ENCODE measurements at places on chromosomes 2 and 18. TPM values are rescaled to one million over a fixed set of nuclear protein-coding genes. Genes with fewer than 3 reads are reported as not detected.

- peak overlapping the region; percentile 95 for H3K4me3 ChIP-seq
- H3K27me3 ChIP-seq, result no peaks in the 10 kb centered on the region
- H3K4me1 ChIP-seq, result peaks cover 22% of the 10 kb centered on the region
- no peak for DNase-seq
Measured at GRCh38 chr2:96144481-96145035, 682 bp downstream of the DUSP2 start.

TPO gene
- 15.1 TPM for total RNA-seq

SERPINB11 gene
- not detected for total RNA-seq

DNA sequence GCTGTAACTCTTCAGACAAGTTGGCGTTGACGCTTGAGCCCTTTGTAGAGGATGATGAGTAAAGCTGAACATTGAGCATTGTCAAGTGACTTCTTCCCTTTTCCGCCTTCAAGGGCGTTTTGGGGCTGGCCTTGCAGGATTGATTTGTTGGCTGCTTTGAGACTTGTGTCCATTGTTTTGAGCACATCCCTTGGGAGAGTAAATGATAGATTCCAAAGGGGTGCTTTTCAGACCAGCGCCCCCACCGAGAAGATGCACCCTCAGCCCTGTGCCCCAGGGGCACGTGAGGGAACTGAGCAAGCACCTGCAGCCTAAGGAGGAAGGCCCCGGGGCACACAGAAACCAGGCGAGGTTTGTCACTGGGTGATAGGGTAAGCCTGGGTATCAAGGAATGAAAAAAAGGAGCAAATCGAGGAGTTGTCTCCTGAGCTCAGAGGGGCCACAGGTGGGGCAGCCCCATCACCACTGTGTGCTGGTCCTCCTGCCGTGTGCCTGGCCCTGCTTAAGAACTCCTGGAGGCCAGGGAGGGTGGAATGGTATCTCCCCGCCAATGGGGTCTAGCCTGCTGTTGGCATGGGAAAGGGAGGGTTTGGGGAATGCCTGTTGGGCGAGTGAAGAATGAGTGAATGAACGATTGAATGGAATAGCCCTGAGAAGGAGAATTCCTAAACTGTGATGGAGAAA is 64.0 kb downstream of the RAB31 start:
- H3K4me1 ChIP-seq, result no peaks in the 10 kb centered on the region
- H3K4me3 ChIP-seq, result no peak overlapping the region
- H3K36me3 ChIP-seq, result no peaks in the 10 kb centered on the region
- no peak overlapping the region for H3K27ac ChIP-seq
- H3K27me3 ChIP-seq, result no peaks in the 10 kb centered on the region

DNA sequence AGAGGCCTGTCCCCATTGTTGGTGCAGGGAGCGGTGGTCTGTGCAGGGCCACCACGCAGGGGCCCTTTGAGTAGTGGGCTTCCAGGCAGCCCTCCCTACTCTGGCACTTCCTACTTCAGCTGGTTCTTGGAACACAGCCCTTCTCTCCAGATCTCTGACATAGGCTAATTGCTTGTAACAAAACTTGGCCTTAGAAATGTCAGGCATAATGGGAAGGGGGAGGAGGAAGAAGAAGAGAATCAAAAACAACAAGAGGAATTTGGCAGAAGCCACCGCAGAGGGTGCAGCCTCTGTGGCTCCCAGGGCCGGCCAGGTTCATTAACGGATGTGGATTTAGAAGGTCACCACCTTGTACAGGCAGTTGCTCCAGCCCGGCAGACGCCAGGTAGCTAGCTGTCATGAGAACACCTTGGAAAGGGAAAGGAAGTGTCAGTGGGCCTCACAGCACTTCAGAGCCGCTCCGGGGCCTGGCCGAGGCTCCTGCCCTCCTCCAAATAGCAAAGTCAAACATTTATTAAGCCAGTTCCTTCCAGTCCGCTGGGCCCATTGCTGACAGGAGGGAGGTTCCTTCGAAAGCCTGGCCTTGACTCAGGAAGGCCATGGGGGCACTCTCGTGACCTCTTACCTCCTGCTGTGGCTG is 7.4 kb downstream of the BOD1L2 start:
- DNase-seq, result no peak
- no peaks in the 10 kb centered on the region for H3K36me3 ChIP-seq
- H3K4me1 ChIP-seq, result no peaks in the 10 kb centered on the region
- no peaks in the 10 kb centered on the region for H3K27me3 ChIP-seq

GRCh38 chr2:219107758-219108157 is 47.0 kb upstream of the IHH start:
- no peak for DNase-seq
- no peak overlapping the region for H3K4me3 ChIP-seq
- no peak overlapping the region for H3K27ac ChIP-seq
- H3K36me3 ChIP-seq, result no peaks in the 10 kb centered on the region
- no peaks in the 10 kb centered on the region for H3K4me1 ChIP-seq
- H3K27me3 ChIP-seq, result no peaks in the 10 kb centered on the region

GRCh38 chr2:85605406-85606115 is 3.1 kb upstream of the TMEM150A start:
- H3K4me1 ChIP-seq, result peaks cover 9% of the 10 kb centered on the region
- DNase-seq, result no peak
- no peaks in the 10 kb centered on the region for H3K27me3 ChIP-seq
- H3K4me3 ChIP-seq, result no peak overlapping the region

FAM124B gene
- total RNA-seq, result 3.5 TPM

- H3K27me3 ChIP-seq, result no peaks in the 10 kb centered on the region
- no peaks in the 10 kb centered on the region for H3K36me3 ChIP-seq
- H3K27ac ChIP-seq, result no peak overlapping the region
- H3K4me1 ChIP-seq, result no peaks in the 10 kb centered on the region
- DNase-seq, result no peak
Measured at GRCh38 chr18:78716022-78716421, 263.6 kb upstream of the SALL3 start.

DNA sequence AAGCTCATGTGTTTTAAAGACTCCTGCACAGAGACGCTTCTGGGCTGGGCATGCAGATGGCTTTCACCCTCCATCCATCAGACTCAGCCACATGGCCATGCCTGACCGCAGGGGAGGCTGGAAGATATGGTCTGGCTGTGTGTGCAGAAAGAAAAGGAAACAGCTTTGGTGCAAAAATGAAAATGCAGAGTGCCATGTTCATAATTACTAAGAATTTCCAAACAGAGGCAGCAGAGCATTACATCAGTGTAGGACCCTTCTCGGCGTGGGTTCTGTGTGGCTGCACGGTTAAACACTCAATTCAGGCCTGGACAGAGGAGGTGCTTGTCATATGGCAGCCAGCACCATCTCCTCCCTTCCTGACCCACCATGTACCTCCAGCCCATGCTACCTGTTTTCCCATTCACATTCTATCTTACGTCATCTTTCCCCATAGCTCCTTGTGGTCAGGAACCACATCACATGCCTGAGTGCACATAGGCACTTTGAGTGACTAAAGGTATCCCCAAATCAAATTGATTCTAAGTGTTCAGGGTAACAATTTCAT is 200.3 kb upstream of the ID2 start:
- H3K4me3 ChIP-seq, result no peak overlapping the region
- no peaks in the 10 kb centered on the region for H3K36me3 ChIP-seq
- H3K27ac ChIP-seq, result no peak overlapping the region
- no peaks in the 10 kb centered on the region for H3K27me3 ChIP-seq

- peak overlapping the region; percentile 41 for H3K27ac ChIP-seq
- H3K4me1 ChIP-seq, result peaks cover 8% of the 10 kb centered on the region
- no peak for DNase-seq
Measured at GRCh38 chr2:202278036-202278760, 12.6 kb downstream of the NOP58 start.

DNA sequence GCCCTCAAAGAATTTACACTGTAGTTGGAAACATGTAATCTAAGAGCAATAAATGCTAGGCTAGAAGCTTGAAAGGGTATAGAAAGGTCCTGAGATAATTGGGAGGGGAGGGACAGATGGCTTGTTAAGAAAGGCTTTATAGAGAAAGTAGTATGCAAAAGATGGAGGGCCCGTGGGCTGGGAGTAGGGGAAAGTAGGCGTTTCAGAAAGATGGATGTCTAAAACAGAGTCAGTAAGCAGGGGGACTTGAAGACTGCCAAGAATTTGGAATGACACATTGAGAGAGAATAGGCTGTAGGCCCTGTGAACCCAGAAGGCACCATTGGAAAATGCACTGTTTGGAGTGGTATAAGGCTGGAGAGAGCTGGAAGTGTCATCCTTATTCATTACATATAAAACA is 822 bp downstream of the PSMG2 start:
- H3K4me1 ChIP-seq, result peaks cover 10% of the 10 kb centered on the region
- H3K27me3 ChIP-seq, result no peaks in the 10 kb centered on the region
- no peaks in the 10 kb centered on the region for H3K36me3 ChIP-seq
- peak overlapping the region; percentile 98 for H3K27ac ChIP-seq

GRCh38 chr2:181334158-181334826 is 122.9 kb upstream of the ITGA4 start:
- no peaks in the 10 kb centered on the region for H3K36me3 ChIP-seq
- no peaks in the 10 kb centered on the region for H3K4me1 ChIP-seq
- no peak overlapping the region for H3K27ac ChIP-seq
- H3K27me3 ChIP-seq, result no peaks in the 10 kb centered on the region
- no peak overlapping the region for H3K4me3 ChIP-seq

SLC9A4 gene
- not detected for total RNA-seq

DNA sequence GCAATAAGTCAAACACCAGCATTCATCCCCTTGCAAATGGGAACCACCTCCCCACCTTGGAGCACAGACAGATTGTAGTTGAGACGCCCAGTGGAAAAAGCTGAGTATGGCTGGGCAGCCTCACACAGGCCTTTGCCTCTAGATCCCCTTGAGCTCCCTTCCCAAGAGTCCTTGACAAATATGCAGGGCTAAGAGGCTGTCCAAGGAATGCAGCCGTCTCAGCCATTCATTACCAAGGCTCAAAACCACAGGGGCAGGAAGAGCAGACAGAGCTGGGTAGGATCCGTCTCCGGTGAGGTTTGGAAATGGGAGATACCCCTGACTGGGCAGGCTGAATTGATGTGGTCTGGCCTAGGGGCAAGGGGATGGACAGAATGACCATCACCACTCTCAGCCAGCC is 557.1 kb downstream of the TNS1 start:
- H3K4me3 ChIP-seq, result no peak overlapping the region
- H3K27me3 ChIP-seq, result no peaks in the 10 kb centered on the region
- H3K4me1 ChIP-seq, result no peaks in the 10 kb centered on the region
- DNase-seq, result no peak
- no peak overlapping the region for H3K27ac ChIP-seq

DNA sequence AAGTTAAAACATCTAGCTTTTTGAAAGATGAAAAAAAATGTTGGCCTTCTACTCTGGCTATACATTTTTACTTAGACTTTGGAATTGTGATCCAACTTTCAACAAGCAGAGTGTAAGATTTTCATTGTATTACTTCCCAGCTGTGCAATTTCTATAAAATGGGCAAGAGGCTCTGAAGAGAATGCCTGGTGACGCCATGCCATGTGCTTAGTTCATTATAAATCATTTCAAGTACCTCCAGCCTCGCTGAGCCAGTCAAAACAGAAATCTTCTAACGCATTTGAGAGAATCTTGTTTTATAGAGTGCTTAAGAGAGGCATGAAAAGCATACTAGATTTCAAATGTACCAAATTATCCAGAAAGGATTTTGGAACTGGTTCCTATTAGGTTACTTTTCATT is 10.1 kb upstream of the STK17B start:
- DNase-seq, result no peak
- no peak overlapping the region for H3K4me3 ChIP-seq
- no peaks in the 10 kb centered on the region for H3K27me3 ChIP-seq
- no peaks in the 10 kb centered on the region for H3K4me1 ChIP-seq

DNA sequence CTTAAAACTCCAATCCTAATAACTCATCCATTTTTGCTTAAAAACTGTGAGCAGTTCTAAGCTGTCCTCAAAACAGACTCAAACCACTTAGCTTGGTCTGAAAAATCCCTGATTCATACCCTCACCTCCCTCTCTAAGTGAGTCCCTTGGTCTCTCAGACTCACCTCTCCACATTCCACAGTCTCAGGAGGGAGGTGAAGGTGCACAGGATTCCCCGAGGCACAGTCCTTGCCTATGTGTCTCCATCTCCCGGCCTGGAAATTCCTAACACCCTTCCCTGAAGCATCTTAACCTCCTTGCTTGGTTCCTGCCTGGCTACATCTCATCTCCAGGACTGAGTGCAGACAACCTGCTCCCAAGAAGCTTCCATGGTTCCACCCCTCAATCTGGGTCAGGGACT is 45.0 kb downstream of the CYRIA start:
- H3K27me3 ChIP-seq, result no peaks in the 10 kb centered on the region
- H3K4me1 ChIP-seq, result no peaks in the 10 kb centered on the region

- H3K36me3 ChIP-seq, result no peaks in the 10 kb centered on the region
- no peak overlapping the region for H3K27ac ChIP-seq
- no peaks in the 10 kb centered on the region for H3K4me1 ChIP-seq
- DNase-seq, result no peak
Measured at GRCh38 chr2:130884503-130884902, 47.8 kb downstream of the ARHGEF4 start.

Data from breast epithelium (tissue), 4 donors.